Tibial nerve (tissue), 4 donors: ENCODE measurements at places on chromosomes 4 and X.

- H3K27me3 ChIP-seq, result no peaks in the 10 kb centered on the region
- no peak for DNase-seq
- H3K27ac ChIP-seq, result peak overlapping the region; percentile 10
- H3K4me1 ChIP-seq, result no peaks in the 10 kb centered on the region
- no peak overlapping the region for H3K4me3 ChIP-seq
Measured at GRCh38 chr4:25874655-25875054, 11.9 kb upstream of the SEL1L3 start.

DNA sequence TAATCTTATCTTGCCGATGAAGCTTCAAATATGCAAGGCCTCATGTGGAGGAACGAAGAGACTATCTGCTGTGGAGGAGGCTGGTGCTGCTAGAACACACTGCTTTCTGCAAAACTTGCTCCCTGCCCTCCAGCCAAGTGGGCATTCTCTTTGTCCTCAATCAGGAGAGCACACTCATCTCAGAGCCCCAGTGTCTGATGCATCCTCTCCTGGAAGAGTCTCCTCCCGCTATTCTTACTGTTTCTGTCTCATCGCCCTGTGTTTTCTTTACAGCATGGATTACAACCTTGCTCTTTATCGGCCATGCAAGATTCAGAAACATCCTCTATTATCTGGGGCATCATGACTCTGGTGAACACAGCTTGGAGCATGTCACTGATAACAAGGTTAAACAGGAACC, 68.2 kb upstream of the MTNR1A start:
- H3K4me1 ChIP-seq, result no peaks in the 10 kb centered on the region
- H3K27me3 ChIP-seq, result no peaks in the 10 kb centered on the region

GRCh38 chr4:27057662-27058061, 197.0 kb downstream of the STIM2 start:
- no peak overlapping the region for H3K4me3 ChIP-seq
- H3K27me3 ChIP-seq, result no peaks in the 10 kb centered on the region
- H3K4me1 ChIP-seq, result no peaks in the 10 kb centered on the region
- no peaks in the 10 kb centered on the region for H3K36me3 ChIP-seq
- H3K27ac ChIP-seq, result no peak overlapping the region

- no peak for DNase-seq
- no peaks in the 10 kb centered on the region for H3K4me1 ChIP-seq
Measured at GRCh38 chr4:89021684-89022083, 35.3 kb downstream of the FAM13A start.

DNA sequence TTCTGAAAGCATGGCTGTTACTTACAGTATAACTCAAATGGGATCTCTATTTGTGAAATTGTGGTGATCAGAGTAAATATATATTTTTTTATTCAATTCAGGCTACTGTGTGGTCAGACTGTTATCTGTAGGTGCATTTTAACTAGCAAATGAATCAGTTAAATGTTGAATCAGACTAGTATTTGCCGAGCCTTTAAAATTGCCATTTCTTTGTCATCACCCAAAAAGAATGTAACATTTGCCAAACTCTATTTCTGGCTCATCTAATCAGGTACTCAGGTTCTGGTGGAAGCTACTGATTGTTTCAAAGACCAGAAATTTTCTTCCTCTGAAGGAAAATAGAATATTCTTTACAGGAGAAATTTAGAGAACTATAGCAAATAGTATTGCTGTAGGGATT, 1.8 kb upstream of the NAA15 start:
- DNase-seq, result no peak
- H3K27ac ChIP-seq, result no peak overlapping the region
- no peaks in the 10 kb centered on the region for H3K27me3 ChIP-seq
- peaks cover 1% of the 10 kb centered on the region for H3K36me3 ChIP-seq
- peaks cover 30% of the 10 kb centered on the region for H3K4me1 ChIP-seq

DNA sequence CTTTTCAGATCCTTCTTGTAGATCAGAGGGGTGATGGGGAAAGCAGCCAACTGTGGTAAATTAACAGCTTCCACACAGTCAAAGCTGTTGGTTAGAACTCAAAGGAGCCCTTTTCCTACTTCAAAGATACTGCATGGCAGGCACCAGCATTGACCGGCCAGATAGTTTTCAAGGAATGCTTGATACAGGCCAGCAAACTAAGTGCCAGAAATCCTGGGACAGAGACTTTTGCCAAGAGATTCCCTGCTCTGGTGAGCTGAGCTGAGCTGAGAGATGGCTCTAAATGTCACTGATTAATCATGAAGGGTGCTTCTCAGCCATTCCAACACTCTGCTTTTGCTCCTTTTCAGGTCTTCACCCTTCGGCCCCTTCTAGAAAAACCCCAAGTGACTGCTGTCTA, 131.6 kb upstream of the MED14 start:
- H3K4me3 ChIP-seq, result no peak overlapping the region
- H3K27me3 ChIP-seq, result no peaks in the 10 kb centered on the region
- no peaks in the 10 kb centered on the region for H3K4me1 ChIP-seq
- no peak for DNase-seq
- peak overlapping the region; percentile 8 for H3K27ac ChIP-seq
- H3K36me3 ChIP-seq, result no peaks in the 10 kb centered on the region

DNA sequence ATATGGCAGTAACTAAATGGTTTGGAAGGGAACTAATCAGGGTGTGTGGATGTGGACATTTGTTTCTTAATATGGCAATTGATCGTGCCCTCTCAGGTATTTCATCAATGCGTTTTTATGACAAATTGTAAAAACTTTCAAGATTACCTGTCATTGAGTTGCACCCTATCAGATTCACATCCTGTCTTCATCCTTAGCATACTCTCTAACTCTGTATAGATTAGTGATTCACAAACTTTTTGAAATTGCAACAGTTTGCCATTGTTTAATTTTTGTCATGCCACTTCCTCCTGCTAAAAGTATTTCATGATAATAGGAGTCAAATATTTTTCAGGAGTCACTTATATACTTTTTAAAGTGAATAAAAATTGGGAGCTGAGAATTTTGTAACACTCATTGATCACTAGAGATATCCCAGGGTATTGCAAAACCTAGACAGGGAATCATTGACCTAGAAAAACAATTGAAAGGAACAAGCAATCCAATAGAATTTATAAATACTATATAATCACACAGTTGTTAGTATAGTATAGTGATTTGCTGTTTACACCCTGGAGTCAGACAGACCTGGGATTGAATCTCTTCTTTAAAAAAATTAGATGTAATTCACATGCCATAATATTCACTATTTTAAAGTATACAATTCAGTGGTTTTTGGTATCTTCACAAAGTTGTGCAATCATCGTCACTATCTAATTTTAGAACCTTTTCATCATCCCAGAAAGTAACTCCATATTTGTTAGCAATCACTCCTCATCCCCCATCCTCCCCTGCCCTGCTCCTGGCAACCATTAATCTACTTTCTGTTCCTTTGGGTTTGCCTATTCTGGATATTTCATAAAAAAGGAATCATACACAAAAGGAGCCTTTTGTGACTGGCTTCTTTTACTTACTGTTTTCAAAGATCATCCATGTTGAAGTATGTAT, 8.9 kb downstream of the MID2 start:
- H3K4me1 ChIP-seq, result no peaks in the 10 kb centered on the region
- H3K27ac ChIP-seq, result no peak overlapping the region
- no peak overlapping the region for H3K4me3 ChIP-seq

DNA sequence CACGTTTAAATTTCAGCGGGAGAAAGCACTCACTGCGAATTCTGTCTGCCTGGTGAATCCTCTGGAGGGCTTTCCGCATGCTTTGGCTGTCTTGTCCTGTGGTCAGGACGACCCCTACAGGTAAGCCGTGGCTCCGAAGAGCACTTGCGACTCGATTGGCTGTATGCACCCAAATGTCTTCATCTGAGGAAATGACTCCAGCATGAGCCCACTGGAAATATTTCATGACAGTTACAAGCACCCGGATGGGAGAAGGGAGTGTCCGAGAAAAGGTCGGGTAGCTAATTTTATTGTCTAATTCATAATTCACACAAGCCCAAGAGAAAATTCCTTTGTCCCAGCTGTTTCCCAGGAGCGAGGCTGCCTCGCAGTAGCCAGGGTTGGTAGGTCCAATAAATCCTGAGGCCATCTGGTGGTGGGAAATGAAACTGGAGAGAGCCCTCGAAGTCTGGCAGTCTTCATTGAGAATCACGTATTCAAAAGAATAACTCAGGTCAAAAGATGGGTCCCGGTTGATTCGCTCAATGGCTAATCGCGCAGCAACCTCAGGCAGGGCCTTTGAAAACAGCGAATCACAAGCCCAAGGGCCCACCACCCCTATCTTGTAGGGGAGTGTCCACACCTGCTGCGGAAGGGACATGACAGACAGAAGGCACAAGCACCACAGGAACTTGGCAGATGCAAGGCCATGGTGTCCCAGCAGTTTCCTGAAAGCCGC, 6.6 kb downstream of the GUCY2F start:
- peaks cover 38% of the 10 kb centered on the region for H3K27me3 ChIP-seq
- H3K27ac ChIP-seq, result no peak overlapping the region
- no peaks in the 10 kb centered on the region for H3K4me1 ChIP-seq
- no peaks in the 10 kb centered on the region for H3K36me3 ChIP-seq
- peak; percentile 30 for DNase-seq

GRCh38 chr4:109206620-109207019, 95.8 kb downstream of the COL25A1 start:
- no peak overlapping the region for H3K27ac ChIP-seq
- H3K36me3 ChIP-seq, result no peaks in the 10 kb centered on the region
- H3K4me1 ChIP-seq, result no peaks in the 10 kb centered on the region
- no peaks in the 10 kb centered on the region for H3K27me3 ChIP-seq
- DNase-seq, result no peak
- no peak overlapping the region for H3K4me3 ChIP-seq

DNA sequence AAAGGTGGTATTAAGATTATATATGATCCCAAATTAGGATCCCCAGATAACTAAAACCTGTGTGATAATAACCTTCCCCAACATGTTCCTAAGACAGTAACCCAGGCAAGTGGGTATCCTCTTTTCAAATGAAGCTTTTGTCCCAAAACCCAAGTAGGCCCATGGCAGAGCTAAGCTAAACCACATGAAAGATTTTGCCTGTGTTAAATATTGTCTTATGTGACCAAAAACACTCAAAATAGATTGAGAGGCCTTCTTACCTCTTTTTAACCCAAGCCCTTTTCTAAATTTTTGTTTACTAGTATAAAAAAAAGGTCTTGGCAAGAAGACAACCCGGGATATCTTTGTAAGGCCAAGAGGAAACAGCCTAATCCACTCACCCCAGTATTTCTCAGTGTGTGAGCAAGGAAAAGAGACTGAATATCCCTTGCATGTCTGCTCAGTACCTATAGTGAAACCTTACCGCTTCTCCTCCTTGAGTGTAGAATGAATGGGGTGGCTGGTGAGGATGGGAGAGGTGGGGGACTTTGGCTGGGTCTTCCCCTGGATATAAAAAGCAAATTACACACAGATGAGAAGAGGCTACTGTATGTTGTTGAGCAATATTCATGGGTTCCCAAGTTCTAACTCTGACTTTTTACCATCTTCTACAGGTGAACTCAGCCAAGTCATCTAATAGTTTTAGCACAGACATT, 188.8 kb upstream of the BMP3 start:
- no peak overlapping the region for H3K27ac ChIP-seq
- DNase-seq, result no peak
- H3K4me1 ChIP-seq, result no peaks in the 10 kb centered on the region
- H3K4me3 ChIP-seq, result no peak overlapping the region
- H3K36me3 ChIP-seq, result no peaks in the 10 kb centered on the region

GRCh38 chr4:123976819-123977218, 580.2 kb downstream of the SPRY1 start:
- H3K4me3 ChIP-seq, result no peak overlapping the region
- H3K4me1 ChIP-seq, result no peaks in the 10 kb centered on the region
- H3K36me3 ChIP-seq, result no peaks in the 10 kb centered on the region

DNA sequence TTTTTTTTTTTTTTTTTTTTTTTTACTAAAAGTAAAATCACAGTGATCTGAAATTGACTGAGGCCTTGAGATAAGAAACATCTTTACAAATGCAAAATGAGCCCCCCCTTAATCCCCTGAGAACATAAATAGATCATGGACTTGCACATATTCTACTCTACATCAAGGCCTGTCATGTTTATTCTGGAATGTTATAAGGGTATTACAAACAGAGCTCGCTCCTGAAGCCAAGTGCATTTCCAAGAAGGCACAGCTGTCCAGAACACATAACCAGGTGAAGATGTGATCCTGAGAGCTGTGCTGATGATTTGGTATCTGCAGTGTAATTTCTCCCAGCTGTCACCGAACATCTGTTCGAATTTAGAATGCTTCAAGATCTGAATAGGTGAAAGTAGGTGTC, 384.5 kb downstream of the GPAT3 start:
- H3K36me3 ChIP-seq, result no peaks in the 10 kb centered on the region
- H3K4me3 ChIP-seq, result no peak overlapping the region
- DNase-seq, result no peak
- no peaks in the 10 kb centered on the region for H3K4me1 ChIP-seq
- H3K27ac ChIP-seq, result no peak overlapping the region
- no peaks in the 10 kb centered on the region for H3K27me3 ChIP-seq

DNA sequence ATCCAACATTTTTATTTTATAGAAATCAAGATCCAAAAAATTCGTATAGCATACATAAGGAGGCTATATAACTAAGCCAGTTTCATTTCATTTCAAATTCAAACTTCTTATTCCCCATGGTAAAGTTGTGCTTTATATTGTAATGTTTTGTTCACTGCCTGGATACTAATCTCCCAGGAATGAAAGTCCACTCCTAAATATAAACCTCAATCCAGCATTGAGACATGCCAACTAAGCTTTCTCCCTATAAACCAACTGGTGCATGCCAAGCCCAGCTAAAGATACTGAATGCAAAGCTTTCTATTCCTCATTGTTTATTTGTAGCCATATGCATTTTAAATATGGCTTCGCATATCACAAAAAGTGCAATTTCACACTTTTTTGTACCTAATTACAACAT, 63.8 kb upstream of the INPP4B start:
- H3K36me3 ChIP-seq, result no peaks in the 10 kb centered on the region
- H3K27ac ChIP-seq, result no peak overlapping the region
- no peak for DNase-seq
- no peak overlapping the region for H3K4me3 ChIP-seq

DNA sequence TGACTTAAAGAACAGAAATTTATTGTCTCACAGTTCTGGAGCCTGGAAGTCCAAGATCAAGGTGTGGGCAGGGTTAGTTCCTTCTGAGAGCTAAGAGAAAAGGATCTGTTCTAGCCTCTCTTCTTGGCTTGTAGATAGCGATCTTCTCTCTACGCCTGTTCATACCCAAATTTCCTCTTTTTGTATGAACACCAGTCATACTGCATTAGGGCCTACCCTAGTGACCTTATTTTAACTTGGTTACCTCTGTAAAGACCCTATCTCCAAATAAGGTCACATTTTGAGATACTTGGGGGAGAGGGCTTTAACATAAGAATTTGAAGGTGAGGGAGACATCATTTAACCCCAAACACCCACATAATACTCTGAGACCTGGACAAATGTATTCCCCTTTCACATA, 55.6 kb upstream of the SPP1 start:
- DNase-seq, result no peak
- no peak overlapping the region for H3K27ac ChIP-seq
- H3K4me3 ChIP-seq, result no peak overlapping the region
- no peaks in the 10 kb centered on the region for H3K36me3 ChIP-seq
- H3K4me1 ChIP-seq, result no peaks in the 10 kb centered on the region
- H3K27me3 ChIP-seq, result no peaks in the 10 kb centered on the region
